ENCODE measurements at places on chromosomes 7 and 10.

DNA sequence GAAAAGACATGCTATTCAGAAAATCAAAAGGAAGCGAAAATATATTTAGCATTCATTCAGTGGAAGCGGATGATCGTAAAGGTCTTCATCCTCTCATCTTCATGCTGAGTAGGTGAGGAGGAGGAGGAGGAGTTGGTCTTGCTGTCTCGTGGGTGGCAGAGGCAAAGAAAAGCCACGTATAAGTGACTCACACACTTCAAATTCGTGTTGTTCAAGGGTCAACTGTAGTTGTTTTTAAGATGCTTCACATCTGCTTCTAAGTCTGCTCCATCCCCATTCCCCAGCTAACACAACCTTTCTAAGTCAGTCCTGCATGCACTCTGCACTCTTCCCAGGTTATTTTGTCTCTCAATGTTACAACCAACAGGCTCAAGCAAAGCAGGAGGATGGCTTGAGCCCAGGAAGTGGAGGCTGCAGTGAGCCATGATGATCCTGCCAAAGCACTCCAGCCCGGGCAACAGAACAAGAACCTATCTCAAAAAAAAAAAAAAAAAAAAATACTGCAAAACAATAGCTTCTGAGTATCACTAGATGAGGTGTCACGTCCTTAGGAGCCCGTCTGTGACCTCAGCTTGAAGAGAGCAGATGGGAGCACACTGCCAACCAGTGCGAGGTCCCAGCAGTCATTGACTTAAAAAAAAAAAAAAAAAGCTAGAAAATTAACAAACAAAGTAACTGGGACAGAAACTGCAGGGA lies 70.5 kb downstream of the SFMBT2 start:
- DNase-seq = no peak

DNA sequence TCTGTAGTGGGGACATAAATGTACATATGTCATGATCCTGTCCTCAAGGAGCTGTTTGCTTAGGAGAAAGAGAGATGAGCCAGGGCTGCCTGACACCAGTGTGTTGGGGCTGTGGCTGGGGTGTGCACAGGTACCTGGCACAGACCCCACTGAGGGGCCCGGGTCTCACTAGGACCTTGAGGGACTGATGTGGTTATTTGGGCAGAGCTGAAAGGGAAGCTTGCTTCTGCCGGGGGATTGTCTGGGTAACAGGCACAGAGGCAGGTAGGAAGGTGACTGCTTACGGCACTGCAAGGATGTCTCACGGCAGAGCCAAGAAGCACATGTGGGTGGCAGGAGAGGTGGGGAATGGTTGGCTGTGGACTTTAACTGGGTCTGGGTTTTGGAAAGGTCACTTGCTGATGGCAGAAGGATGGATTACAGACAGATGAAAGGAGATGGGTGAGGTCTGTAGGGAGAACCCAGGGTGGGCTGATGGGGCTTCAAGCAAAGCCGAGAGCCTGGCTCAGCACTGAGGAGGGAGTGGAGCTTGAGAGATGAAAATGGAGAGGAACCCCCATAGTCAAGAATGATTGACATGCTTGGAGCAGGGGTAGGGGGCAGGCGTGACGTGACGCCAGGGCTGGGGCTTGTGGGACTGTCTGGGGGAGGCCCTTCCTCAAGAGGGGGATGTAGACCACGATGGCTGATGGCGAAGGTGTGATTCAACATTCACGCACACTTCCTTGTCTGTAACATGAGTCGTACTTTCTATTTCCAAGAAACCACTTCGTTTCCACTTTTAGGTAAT lies 207.7 kb upstream of the SHH start:
- DNase-seq = no peak

- DNase-seq = no peak
Measured at GRCh38 chr7:77252506-77252905, 52.9 kb upstream of the FGL2 start.

DNA sequence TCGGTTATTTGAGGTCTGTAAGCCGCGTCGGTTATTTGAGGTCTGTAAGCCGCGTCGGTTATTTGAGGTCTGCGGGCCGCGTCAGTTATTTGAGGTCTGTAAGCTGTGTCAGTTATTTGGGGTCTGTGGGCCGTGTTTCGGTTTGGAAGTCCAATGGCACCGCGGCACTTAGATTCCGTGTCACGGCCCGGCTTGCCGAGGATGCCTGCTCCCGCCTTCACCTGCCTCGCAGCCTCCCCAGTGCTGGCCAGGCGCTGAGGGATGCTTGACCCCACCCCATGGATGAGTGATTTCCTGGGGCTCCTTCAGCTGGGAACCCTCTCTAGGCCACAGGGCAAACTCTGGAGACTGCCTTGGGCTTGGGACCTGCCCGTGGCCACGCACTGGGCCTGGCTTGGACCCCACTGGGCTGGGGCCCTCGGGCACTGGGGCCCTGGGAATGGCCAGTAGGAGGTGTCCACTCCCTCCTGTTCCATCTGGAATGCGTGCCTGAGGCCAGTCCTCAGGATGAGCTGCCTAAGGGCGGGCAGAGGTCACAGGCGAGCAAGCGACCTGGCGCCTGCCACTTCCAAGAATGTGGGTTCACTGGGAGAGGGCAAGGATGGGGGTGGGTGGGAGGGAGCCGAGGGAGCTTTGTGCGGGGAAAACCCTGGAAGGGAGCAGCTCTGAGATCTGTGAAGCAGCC lies 25.6 kb downstream of the ADGRA1 start:
- no peak for DNase-seq

- DNase-seq = no peak
Measured at GRCh38 chr7:157402911-157403534, 66.2 kb downstream of the DNAJB6 start.

DNA sequence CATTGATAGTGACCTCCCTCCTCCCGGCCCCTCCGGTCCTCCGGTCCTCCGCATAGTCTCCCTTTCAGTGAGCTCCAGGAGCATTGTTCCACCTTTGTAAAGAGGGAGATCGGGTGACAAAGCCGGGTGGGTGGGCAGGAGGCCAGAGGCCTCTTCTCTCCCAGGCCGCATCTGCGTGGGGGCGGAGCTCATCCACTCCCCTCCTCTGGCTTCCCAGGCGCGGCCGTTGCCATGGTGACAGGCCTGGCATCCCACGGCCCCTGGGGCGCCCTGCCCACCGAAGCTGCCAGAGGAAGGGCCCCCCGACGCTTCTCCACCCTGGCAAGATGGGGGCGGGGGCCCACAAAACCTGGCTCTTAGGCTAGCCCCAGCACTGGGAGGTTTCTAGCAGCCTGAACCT lies 4.4 kb upstream of the FZD9 start:
- peak; percentile 42 for DNase-seq

DNA sequence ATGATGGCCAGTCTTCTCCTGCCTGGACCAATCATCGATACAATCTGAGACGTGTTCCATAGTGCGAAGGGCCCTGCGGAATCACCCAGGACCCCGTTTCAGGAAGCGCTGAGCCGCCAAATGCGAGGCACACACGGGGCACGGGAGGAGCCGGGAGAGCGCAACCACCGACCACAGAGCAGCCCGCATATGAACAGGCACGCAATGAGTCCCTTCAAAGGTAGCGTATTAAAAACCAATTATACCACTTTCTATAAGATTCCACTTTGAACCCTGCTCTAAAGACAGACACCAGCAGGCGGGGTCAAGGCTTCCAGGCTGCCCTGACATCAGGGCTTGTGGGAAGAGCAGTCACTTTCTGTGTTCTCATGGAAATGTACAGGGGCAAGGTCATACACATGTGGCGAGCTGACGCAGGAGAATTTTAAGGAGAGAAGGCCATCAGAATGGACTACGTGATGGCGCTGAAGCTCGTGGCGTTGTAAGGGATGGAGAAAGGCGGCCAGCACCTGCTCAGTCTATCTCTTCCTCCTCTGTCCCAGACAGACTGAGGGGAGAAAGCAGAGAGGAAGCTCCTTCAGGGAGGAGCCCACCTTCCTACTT lies 46.2 kb downstream of the AMZ1 start:
- peak; percentile 13 for DNase-seq

- DNase-seq = no peak
Measured at GRCh38 chr10:102831322-102832071, 5.7 kb downstream of the CYP17A1 start.

DNA sequence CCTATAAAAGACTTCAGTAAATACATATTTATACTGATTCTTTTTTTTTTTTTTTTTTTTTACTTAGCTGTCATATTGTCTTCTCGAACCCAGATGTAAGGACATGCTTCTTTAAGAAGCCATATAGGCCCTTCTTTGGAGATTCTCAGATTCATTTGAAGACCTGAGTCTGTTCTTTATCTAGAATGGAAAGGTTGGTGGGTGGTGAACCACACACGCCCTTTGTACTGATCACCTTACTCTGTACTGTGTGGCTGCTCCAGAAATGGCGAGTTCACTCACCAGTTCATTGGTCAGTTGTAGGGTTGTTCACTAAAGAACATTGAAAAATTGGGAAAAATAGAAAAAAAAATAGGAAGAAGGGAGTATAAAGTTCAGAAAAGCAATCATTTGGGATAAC lies 32.5 kb downstream of the LANCL2 start:
- DNase-seq = no peak

DNA sequence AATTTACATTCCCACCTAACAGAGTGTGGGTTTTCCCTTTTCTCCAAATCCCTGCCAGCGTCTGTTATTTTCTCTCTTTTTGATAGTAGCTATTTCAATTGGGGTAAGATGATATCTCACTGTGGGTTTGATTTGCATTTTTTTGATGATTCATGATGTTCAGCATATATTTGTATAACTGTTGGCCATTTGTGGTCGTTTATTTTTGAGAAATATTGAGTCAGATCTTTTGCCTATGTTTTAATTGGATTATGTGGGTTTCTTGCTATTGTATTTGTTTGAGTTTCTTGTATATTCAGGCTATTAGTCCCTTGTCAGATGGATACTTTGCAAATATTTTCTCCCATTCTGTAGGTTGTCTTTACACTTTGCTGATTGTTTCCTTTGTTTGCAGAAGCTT lies 193.8 kb downstream of the ABCA13 start:
- DNase-seq = no peak

- DNase-seq = no peak
Measured at GRCh38 chr7:152854386-152854785, 94.8 kb downstream of the ACTR3B start.

DNA sequence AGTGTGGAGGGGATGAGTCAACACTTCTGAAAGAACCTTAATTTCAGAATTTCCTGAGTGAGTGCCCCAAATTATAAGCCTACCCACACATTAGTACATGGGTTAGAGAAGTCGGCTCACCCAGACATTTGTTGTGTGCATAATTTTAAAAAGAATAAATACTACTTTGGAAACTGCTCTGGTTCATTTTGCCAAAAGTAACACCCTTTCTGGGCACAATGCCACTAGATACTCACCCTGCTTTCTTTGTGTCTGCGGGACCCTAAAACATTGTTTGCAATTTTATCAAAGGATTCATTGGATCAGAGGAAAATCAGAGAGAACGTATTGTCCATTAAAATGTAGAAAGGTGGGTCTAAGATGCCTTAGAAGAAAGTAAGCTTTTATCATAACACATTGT lies 245.5 kb upstream of the NRP1 start:
- no peak for DNase-seq

GRCh38 chr10:53023411-53023810 lies 250.8 kb upstream of the MBL2 start:
- DNase-seq = peak; percentile 72

DNA sequence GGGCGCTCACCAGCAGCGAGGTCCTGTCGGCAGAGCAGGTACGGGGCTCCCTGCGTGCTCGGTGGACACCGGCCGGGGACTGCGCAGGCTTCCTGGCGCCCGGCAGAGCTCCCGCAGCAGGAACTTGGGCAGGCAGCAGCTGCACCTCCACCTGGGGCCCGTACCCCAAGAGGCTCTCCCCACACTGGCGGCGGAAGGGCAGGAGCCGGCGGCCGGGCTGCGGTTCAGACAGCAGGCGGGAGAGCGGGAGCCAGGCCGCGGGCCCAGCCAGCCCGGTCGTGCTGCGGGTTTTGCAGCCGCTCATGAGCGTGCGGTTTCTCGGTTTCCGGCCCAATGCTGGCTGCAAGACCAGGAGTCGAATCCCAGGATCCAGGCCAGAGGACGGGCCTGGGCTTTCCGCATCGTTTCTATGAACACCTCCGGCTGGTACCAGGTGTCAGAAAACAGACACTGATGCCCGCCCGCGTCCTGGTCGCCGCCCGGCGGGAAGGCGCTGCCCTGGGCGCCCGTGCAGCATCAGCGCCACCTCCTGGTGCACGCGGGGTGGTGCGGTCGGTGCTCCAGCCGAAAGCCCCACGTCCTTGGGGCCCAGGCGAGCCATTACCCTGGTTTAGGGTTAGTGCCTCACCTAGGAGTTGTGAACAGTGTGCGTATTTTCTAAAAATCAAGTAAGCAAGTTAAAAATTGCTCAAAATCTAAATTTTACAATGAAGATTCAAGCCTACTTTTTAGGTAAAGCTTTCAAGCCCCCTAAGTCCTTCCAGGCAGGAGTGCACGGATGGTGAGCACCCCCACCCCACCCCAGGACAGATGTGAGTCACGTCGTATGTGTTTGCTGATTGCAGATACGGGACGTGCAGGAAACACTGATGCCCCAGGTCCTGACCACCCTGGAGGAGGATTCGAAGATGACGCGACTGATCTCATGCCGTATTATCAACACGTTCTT lies 47.4 kb upstream of the PRKAR1B start:
- DNase-seq = no peak

GRCh38 chr7:108613147-108613948 lies 43.7 kb downstream of the DNAJB9 start:
- no peak for DNase-seq

- DNase-seq = no peak
Measured at GRCh38 chr7:8382004-8382730, 51.2 kb upstream of the NXPH1 start.

GRCh38 chr10:8985651-8986050 lies 931.2 kb downstream of the GATA3 start:
- no peak for DNase-seq

GRCh38 chr7:138903186-138903820 lies 77.9 kb downstream of the KIAA1549 start:
- DNase-seq = no peak

DNA sequence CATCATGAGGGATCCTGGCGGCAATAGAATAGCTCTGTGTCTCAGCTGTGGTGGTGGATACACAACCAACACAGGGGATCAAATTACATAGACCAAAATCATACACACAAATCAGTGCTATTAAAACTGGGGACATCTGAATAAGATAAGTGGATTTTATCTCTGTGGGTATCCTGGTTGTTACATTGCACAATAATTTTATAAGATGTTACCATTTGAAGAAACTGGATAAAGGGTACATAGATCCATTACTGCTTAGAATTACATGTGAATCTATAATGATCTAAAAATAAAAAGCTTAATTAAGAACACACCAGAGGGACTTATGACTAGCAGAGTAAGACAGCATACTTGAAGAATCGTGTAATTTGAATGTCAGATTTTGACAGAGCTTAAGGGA lies 8.2 kb upstream of the FAM3C start:
- DNase-seq = no peak

- DNase-seq = no peak
Measured at GRCh38 chr10:106182542-106182941, 982.0 kb downstream of the SORCS1 start.

GRCh38 chr7:28104811-28105210 lies 75.8 kb downstream of the JAZF1 start:
- DNase-seq = no peak

Data from Caco-2 (cell line).